CD4-positive, alpha-beta memory T cell (primary cell): ENCODE measurements at places on chromosomes 5 and 9. TPM values are rescaled to one million over a fixed set of nuclear protein-coding genes. Genes with fewer than 3 reads are reported as not detected.

GRCh38 chr5:178304761-178305645, 72.4 kb upstream of the PHYKPL start:
- DNase-seq = no peak

GRCh38 chr9:74366111-74366510, 131.0 kb upstream of the RORB start:
- DNase-seq = no peak

DNA sequence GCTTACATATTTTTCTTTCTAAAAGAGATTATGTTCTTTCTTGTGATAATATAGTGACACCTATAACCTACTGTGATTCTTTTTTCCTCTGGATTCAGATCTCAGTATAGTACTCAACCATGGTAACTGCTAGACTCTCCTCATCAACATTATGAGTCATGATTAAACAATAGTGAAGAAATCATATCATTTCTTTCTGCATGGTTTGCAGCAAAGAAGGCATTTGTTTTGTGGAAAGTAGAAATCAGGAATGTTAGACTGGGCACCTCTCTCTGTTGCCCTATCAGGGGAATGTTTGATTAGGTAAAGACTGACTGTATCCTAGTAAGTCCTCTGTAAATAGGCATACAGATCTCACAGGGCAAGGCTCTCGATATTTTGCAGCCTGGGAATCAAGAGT, 25.6 kb upstream of the SMC2 start:
- DNase-seq = no peak

DNA sequence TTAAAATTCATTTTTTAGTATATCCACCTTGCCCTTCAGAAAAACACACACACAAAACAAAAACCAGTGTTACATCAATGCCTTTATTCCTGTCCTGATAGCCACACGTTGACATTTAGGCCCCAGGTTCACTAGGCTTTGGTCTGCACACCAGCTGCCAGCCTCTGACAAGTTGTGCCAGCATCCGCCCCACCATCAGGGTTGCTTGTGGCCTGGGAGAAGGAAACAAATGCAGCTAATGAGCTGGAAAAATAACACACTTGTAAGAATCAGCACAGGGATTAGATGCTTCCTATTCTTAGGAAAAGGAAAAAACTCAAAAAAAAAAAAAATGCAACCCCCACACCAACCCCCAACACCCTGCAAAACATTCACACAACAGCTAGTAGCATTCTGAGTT, 404.0 kb upstream of the GRIA1 start:
- DNase-seq = no peak

The SLC34A1 gene
- total RNA-seq = not detected

The TUBB4B gene
- 99.8 TPM for total RNA-seq
